ENCODE measurements at places on chromosomes 3 and 15.
A peak's percentile ranks its signal among the peaks of the same experiment; 100 is the strongest.

DNA sequence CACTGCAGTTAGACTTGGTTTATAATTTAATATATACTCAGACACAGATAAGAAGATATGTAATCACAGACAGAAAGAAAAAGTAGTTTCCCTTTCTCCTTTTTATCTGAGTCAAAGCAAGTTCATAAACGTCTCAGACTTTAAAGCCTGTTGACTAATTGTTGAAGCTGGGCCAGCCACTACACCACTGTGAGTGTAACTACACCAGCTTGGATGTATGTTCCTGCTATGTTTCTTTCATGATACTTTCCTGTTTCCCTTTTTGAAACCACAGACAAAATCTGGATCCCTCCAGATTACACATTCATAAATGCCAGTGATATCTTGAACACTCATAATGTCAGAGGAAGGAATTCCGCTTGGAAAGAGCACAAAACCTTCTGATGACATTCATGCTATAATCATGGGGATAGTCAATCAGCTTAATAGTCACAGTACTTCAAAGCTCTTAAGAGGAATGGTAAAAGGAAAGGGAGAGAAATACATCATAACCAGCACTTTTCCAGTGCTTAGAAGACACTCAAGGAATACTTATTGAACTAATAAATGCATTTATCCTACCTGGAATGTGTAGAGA, 32.0 kb downstream of the KCNMB2 start:
- no peak for DNase-seq

DNA sequence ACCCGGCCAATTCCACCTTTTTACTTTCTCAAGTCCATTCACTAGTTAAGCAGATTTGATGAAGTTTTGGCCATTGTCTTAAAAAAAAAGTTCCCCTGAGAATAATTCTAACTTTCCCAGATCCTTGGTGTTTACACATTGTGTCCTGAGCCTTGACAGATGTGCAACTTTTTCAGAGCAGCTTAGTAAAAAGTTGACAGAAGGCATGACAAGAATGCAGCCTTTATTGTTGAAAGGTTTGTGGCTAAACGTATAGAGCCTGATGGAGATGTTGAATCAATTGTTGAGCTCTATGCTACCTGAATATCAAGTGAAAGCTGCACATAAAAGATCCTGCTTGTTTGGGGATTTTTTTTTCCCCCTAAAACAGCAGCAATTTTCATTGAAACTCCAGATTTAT, 75.3 kb upstream of the CMTM7 start:
- no peak for DNase-seq

- no peak for DNase-seq
These were observed 74.4 kb downstream of the ATP1B3 start for GRCh38 chr3:141950572-141951493.

- no peak for DNase-seq
These were observed 10.6 kb downstream of the TTC21A start for GRCh38 chr3:39118079-39118478.

- no peak for DNase-seq
These were observed 187.1 kb downstream of the MEGF11 start for GRCh38 chr15:66066481-66066880.

DNA sequence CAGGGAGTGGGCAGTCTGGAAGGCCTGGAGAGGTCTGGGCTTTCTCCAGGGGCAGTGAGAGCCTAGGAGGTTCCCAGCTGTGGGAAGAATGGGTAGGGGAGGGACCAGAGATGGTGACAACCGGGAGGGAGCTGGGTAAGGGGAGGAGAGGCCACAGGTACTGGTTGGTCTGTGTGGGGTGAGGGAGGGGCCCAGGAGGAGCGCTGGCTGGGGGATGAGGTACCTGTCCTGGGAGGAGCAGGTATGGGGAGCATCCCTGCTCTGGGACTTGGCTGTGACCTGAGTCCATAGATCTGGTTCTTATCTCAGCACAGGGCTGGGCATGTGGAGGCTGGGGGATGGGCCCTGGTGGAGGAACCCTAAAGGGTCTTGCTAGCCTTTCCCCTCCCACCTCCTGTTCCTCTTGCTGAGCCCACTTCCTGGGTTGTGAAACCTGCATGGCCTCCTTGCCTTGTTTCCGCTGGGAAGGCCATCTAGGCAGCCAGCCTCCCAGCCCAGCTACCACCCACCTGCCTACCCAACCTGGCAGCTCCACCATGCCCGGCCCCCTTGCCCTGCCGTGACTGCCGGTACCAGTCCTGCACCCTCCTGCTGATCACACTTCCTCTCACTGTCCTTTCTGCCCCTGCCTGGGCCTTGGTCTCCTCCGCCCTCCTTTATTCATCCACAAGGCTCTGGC, 11.0 kb downstream of the PRKCD start:
- no peak for DNase-seq

- DNase-seq: no peak
These were observed 2.4 kb upstream of the ADGRG7 start for GRCh38 chr3:100606894-100607512.

GRCh38 chr3:166837535-166837934, 542.6 kb downstream of the ZBBX start:
- peak; percentile 19 for DNase-seq

DNA sequence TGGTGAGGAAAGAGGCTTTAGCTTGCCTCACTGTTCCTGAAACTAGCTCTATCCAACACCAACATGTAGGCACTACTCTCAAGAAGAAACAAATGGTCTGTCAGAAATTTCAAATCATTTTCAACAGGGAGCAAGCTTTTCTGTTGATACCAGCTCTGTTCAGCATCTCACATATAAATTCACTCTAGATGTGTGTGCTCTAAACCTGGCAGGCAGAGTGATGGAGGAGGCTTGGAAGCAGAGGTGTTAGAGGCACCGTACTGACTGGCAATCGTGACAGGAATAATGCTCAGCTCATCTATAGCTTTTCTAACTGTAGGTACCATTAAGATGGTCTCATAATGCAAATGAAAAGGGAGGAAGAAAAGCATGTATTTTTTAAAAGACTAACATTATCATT, 597.2 kb upstream of the NECTIN3 start:
- no peak for DNase-seq

GRCh38 chr15:70199124-70199482, 101.4 kb upstream of the TLE3 start:
- DNase-seq: no peak

DNA sequence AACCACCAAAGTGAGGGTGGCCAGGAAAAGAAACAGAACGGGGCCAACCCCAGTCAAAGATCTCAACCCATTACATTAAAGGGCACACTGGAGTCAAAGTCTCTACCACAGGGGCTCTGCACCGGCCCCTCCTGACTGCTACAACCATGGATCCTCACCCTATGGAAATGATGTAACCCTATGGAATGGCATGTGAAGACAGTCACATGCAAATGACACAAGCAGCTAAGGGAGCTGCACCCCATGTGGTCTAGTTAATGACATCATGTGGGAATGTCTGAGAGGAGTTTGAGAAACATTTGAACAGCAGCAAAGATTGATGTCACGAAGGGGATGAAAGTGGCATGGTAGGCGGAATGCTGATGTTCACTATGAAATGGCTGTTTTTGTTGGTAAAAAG, 298.2 kb upstream of the SLCO3A1 start:
- DNase-seq: no peak
